Dermis blood vessel endothelial cell (primary cell): ENCODE measurements at places on chromosomes 5 and 9.

GRCh38 chr9:72839085-72839484 lies 113.8 kb downstream of the ALDH1A1 start:
- no peak for DNase-seq

DNA sequence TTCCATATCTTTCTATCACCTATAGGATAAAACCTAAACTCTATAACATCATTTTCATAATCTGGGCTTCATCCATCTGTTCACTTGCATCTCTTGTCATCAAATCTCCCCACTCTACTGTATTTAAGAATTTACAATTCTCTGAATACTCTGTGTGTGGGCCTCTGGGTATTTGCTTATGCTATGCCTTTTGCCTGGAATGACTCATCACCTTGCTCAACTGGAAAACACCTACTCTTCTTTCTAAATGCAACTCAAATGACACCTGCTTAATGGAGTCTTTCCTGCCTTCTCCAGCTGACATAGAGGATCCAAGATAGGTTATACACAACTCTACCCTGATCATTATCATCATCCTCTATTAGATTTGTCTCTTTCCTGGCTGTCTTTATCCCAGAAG lies 421.7 kb downstream of the SPATA31D1 start:
- DNase-seq, result no peak

GRCh38 chr5:113181409-113181808 lies 204.8 kb downstream of the DCP2 start:
- no peak for DNase-seq

GRCh38 chr5:111463311-111463710 lies 49.0 kb downstream of the STARD4 start:
- DNase-seq, result no peak

DNA sequence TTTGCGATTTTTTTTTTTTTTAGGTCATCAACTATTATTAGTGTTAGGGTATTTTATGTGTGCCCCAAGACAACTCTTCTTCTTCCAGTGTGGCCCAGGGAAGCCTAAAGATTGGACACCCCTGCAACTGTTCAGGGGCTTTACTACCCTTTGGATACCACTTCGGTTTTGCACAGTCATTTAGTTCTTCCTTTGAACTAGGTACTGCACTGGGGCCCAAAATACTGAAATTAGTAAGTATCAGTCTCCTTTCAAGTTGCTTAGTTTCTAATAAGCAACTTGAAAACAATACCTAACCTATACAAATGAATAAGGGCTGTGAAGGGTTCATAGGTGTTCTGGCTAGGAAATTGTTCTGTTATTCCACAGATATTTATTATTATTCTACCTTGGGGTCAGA lies 45.3 kb downstream of the CWC27 start:
- no peak for DNase-seq

DNA sequence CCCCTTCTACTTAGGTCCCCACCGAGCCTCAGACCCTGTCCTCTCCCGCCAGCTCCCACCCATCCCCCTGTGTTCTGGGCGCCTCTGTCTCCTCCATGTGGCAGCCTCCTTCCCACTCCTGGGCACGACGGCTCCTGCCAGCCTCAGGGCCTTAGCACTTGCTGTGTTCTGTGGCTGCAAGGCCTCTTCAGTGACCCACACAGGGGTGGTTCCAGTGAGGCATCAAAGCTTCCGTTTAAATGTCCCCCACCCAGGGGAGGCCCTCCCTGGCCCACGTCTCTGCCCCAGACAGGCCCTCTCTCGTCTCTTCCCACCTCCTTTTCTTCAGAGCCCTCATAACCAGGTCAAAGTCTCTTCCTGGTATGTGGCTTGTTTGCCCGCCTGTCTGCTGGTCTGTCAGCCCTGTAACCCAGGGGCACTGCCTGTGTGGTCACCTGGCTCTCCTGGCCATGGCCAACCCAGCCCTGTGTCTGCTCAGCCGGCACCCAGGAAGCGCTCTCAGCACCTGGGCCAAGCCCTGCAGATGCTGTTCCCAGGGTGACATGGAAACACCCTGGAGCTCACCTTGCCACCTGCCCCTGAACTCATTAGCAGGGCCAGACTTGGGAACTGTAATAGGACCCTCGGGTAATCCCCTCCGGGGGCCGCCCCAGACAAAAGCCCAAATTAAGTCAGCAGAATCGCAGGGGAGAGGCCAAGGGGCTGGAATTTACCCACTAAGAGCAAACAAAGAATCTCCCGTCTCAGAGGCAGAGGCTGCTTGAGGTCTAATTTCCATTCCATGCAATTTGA lies 33.7 kb downstream of the LHX3 start:
- no peak for DNase-seq

DNA sequence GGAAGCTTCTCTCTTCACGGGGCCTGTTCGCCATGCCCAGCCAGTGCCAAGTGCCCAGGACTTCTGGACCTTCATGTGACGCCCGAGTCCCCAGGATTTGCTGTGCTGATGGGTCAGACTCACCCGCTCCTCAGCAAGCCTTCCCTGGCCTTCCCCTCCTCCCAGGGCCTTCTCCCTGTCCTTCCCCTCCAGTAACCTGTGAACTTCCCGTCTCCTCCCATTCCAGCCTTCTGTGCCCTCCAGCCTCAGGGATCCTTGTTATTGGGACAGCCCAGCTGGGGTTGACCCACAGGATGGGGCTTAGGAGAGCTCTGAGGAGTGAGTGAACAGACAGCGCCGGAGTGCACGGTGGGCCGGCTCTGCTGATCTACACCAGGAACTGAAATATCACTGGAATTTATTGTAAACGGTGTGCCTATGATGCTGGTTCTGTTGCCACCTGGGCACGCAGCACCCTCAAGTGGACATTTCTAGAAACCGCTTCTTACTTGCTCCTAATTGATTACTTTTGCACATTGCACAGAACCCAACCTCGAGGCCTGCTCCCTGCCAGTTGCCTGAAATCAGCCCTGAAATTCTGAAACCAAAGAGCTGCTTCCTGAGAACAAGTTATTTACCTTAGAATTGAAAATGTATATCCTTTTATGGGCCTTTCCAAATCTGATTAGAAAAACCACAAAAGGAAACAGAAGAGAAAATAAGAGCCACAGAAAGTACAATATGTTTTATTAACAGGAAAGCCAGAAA lies 1.5 kb downstream of the SPAAR start:
- peak; percentile 91 for DNase-seq

GRCh38 chr5:72064801-72065570 lies 42.3 kb upstream of the MAP1B start:
- DNase-seq, result no peak

DNA sequence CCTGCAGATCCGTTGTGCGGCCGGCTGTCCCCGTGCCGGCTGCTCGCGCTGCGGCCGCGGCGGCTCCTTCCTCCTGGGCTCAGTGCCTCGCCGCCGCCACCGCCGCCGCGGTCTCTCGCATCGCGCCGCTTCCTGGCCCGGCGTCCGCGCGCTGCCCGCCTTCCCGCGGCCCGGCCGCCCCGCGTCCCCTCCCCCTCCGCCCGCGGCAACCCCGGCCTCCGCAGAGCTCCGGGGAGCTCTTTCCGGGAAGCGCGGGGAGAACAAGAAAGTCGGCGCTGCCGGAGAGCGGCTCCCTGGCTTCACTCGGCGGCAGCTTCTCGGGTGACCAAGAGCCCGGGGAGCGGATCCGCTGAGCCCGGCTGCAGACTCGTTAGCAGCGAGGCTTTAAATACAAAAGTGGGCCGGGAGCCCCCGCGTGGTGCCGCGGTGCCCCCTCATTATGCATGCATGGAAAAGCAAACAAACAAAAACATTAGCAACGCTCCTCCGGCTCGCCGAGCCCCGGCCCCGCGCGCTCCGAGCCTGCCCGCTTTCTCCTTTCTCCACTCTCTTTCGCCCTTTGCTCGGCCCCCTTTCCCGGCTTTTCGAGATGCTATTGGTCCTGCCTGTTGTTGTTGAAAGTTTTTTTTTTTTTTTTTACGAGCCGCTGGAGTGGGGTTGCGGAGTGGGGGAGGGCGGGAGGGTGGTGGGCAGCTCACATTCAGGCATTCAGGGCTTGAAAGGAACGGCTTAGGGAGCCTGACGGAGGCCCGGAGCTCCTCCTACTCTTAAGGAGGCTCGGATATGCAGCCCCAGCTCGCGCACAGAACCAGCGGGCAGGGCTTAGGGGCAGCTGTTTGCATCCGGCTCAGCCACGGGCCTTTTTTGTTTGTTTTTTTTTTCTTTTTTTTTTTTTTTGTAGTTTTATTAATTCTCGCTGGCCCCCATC lies at the start of gene GAS1:
Gene GAS1, minus strand, starts transcription at position 361 of the 928 bp plus-strand sequence. CDS start 727 bp downstream, outside the sequence.
- peak; percentile 90 for DNase-seq

DNA sequence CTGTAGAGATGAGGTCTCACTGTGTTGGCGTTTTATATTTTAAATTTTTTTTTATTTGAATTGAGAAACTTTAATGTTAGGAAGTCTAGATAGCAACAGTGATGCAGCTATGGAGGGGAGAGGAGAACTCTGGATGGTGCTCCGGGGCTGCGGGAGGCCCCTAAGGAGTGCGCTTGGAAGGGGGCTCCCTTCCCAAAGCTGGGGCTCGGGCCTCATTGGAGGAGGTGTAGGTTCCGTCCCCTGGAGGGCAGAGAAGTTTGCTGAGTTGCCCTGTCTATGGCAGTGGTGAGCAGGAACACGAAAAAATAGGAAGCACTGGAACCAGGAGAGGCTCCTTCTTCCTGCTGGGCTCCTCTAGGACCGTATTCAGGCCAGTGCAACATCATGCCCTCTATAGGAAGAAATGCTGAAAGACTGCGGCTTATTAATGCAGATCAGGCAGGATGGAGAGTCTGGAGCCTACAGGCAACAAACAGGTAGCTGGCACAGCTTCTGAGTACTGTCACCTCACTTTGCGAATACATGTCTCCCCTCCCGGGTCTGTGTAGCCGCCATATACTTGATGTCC lies 16.1 kb downstream of the AHRR start:
- DNase-seq, result peak; percentile 52

- peak; percentile 79 for DNase-seq
These were observed 25.8 kb downstream of the FPGS start for GRCh38 chr9:127828262-127829031.

DNA sequence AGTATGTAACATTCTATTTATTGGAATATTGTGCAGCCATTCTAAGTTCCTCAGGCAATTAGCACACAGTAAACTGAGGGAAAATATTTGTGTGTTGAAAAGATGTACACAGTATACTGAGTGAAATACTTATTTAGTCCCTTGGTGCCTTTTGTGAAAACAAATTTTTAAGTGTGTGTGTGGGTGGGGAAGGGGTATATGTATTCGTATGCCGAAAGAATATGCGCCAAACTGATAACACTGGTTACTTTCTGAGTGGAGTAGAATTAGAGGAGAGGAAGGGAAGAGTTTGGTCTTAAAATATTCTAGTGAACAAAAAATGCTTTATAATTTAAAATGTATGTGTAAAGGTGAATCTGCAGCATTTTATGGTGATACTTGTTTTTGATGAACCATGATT lies 3.1 kb downstream of the DCP2 start:
- DNase-seq, result no peak

DNA sequence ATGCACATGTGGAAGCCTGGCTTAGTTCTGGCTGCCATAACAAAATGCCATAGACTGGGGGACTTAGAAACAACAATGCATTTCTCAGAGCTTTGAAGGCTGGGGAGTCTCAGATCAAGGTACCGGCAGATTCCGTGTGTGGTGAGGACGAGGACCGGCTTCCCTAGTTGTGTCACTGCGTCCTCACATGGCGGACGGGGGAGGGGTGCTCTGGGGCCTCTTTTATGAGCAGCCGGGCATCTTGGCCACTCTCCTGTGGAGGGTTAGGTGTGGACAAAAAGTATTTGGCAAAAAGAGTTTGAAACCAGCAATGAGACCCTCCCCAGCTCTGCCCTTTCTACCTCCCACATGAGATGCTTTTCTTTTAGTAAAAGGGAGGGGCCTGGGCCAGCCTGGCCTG lies 118.5 kb upstream of the LPCAT1 start:
- no peak for DNase-seq

DNA sequence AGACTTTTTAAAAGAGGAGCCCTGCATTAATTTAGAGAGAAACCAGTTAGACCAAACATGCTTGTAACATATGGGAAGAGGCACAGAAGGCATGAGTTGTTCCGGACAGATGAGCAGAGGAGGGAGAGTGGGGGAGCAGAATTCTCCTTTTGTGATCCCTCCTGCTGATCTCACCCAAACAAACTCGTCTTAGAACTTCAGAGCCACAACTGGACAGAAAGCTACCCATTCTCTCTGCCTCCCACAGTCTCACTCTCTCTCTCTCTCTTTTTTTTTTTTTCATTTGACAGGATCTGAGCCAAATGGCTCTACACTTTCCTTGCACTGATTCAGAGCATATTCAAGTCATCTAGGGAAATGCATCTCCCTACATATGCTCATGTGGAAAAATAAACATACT lies 196.0 kb upstream of the PAPPA start:
- DNase-seq, result no peak

- no peak for DNase-seq
These were observed 117.6 kb downstream of the COX7C start for GRCh38 chr5:86735370-86735769.

DNA sequence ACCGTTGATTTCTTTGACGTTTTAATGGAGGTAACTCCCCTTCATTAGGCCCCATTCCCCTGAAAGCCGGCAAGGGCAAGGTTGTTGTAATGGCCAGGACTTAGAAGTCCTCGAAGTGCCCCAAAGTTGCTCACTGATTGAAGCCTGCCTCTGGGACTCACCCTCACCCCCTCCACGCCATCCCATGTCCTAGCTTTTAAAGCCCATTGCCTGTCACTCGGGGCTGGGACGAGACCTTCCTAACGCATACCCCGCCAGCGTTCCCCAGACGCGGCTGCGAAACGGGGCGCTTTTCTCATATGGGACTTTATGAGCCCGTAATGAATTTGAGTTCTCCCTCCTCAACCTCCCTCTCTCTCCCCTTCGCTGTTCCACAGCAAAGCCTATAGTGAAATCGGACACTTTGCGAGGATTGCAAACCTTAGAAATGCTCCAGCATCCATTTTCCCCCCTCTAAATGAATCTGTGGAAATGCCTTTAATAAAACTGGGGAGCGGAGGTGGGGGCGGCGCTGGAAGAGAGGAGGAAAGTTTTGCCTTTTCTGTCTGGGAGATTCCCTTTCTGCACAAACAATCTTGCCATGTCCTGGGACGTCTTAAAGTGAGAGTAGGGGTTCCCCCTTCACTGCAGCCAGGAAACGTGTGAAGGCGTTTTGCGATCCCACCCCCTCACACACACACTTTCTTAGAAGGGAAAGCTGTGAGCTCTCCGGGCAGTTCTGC lies 1.5 kb downstream of the PAPPA start:
- no peak for DNase-seq

- DNase-seq, result no peak
These were observed 12.2 kb upstream of the F2R start for GRCh38 chr5:76703707-76704106.

GRCh38 chr5:80960531-80961375 lies 590 bp downstream of the RASGRF2 start:
- peak; percentile 60 for DNase-seq
